ENCODE measurements at places on chromosomes 2 and 18.

- DNase-seq, result no peak
Observed at GRCh38 chr18:11906926-11907874, 917 bp downstream of the MPPE1 start.

- DNase-seq, result no peak
Observed at GRCh38 chr2:81872006-81872405, 1567.5 kb upstream of the LRRTM1 start.

- DNase-seq, result no peak
Observed at GRCh38 chr2:3229221-3229620, 148.4 kb downstream of the EIPR1 start.

GRCh38 chr18:47745227-47745626, 185.2 kb downstream of the SMAD2 start:
- DNase-seq, result no peak

DNA sequence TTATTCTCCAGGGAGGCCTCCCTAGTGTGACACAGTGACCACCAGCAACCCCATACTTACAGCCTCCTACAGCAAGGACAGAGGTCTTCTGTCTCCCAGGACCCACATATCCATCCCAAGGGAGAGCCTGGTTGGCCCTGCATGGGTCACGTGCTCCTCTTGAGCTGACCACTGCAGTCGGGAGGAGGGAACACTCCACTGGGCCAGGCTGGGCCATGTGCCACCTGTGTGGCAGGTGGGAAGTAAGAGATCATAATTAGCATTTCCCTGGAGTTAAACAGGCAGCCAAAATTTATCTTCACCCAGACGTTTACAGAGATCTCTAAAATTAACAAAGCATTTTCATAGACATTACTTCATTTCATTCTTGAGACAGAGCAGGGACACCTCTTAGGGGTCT, 33.4 kb upstream of the MLPH start:
- no peak for DNase-seq

DNA sequence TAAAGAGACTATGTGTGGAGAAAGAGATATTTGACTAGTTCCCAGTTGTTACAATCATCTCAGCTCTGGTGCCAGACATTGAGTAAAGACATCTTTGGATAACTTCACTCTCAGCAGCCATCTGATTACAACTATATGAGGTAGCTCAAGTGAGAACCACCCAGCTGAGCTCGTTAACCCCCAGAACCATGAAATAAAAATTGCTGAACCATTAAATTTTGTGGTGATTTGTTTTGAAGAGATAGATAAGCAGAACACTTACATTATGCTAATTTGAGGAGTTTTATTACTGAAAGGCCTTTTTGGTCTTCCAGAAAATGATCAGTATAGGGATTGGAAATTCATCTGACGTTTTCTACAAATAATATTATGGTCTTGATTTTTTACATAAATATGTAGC, 101.1 kb downstream of the PMS1 start:
- no peak for DNase-seq

DNA sequence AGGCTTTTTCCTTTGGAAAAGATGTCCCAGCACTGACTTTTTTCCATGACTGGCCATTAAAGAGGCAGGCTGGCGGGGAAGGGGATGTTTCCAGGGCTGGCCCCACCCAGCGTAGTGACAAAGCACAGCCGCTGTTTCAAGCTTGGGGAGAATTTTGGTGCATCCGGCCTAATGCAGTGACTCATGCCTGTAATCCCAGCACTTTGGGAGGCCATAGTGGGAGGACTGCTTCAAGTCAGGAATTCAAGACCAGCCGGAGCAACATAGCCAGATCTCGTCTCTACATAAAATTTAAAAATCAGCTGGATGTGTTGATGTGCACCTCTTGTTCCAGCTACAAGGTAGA, 78.0 kb upstream of the SH3BP4 start:
- DNase-seq, result peak; percentile 85

DNA sequence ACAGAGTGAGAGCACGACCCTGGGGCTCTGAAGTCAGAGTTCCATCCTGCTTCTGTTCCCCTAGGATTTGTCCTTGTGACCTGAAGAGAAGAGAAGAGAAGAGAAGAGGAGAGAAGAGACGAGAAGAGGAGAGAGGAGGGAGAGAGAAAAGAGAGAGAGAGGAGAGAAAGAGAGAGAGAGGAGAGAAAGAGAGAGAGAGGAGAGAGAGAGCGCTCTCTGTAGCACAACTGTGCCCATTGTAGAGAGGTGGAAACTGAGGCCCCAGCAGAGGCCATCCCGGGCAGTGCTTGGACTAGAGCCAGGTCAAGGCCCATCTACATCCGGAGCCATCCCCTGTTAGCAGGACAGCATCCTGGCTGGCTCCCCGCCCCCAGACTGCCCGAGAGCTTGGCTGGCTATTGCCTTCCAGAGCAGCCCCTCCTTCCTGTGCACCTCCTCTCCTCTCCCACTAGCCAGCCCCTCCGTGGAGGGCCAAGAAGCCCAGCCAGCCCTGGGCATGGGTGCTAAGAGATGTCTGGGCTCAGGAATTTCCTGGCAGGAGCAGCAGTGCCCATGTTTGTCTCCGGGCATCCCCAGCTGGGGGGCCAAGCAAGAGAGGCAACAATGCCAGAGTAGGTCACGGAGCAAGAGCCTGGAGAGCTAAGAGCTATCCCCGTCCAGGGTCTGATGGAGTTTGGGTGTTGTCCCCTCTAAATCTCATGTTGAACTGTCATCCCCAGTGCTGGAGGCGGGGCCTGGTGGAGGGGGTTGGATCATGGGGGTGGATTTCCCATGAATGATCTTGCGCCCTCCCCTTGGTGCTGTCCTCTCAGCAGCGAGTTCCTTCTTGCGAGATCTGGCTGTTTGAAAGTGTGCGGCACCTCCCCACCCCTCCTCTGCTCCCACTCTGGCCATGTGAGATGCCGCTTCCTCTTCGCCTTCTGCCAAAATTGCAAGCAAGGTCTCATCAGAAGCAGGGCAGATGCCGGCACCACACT, 18.2 kb upstream of the GPR55 start:
- DNase-seq, result no peak

GRCh38 chr2:230668184-230668938, 44.3 kb upstream of the CAB39 start:
- DNase-seq, result peak; percentile 15

GRCh38 chr18:73283788-73284187, 416.0 kb upstream of the NETO1 start:
- DNase-seq, result peak; percentile 88

DNA sequence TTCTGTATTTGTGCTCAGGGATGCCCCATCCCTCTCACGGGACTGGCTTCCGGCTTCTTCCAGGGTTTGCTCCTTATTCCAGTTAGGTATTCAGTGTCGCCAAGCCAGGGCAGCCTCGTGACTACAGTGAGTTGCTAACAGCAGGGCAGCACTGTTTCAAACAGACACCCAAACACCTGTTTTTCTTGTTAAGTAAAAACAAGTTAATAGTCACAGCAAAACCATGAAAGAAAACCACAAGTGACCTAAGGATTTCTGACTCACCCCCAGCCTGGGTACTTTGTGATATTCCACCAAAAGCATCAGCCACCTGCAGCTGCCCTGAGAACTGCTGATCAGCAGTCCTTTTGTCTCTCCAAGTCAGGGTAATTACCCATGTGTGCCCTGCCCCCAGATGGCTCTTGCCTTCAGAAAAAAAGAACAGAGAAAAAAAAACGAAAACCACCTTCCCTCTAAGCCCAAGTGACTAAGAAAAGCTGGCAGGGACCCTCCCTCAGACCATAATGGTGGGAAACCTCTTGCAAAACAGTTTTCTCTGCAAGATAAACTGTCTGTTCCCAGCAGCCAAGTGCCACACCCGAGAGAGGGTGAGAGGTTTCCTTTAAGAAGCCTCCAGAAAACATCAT, 178.2 kb downstream of the ANAPC1 start:
- peak; percentile 83 for DNase-seq

GRCh38 chr2:225937625-225938187, 538.2 kb downstream of the NYAP2 start:
- peak; percentile 18 for DNase-seq

DNA sequence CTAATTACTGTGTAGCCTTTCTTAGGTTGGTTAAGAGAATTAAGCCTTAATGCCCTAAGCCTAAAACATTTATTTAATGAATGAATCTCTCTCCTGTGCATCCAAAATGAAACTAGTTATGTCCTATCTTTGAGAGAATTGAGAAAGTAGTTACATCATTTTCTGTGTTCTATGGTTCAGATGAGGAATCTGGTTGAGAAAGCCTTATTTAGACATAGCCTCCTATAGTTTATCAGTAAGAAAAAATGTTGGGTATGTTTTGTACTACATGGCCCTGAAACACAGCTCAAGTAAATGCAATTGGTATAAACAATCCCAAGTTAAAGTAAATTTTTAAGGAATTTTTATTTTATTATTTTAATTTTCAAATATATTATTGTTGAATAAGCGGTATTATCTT, 25.9 kb upstream of the RAMP1 start:
- DNase-seq, result peak; percentile 51

DNA sequence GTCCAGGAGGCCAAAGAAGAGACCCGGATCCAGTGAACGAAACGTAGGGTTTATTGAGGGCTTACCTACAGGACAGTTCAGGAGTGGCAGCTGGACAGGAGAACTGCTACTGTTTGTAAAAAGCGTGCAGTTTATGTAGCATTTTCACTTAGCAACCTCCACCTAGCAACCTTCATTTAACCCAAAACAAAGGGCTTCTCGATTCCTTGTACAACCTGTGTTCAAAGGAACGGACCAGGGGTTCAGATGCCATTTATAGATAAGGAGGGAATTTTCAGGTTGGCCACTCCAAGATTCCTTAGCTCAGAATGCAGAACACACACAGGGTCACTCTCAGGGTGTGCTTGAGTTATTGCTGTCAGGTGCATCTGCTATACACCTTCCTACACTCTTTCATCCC, 65.1 kb upstream of the YWHAQ start:
- DNase-seq, result no peak

DNA sequence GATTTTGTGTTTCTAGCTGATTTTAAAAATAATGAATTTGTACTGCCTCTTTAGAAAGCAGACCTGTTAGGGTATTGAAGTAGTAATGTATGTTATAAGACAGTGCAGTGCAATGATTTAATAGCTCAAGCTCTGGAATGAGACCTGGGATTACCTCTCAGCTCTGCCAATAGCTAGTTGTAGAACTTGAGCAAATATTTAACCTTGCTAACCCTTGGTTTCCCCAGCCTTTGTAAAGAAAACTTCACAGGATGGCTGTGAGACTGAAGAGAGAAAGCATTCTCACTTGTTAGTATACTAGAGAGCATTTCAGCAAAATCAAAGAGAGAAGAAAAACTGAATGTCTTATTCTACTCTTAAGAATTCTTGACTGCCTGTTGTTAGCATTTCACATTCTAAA, 293.9 kb downstream of the KIAA1328 start:
- no peak for DNase-seq

DNA sequence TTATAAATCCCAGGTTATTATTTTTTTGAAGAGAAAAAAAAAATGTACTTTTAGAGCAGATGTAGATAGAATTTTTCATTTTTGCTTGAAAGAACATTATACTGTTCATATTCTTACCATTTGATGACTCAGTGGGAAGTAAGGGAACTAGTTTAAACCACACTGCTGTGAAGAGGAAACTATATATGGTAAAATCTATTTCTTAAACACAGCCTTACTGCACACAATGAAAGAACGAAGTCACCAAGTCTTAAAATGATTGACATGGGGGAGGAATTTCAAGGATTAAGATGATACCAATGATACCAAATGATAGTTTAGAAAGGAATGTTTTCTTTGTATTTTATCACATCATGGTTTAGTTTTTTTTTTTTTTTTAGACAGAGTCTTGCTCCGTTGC, 5.0 kb downstream of the ACTR2 start:
- DNase-seq, result peak; percentile 30

- DNase-seq, result no peak
Observed at GRCh38 chr18:46334868-46335281, 230.7 kb downstream of the HAUS1 start.

DNA sequence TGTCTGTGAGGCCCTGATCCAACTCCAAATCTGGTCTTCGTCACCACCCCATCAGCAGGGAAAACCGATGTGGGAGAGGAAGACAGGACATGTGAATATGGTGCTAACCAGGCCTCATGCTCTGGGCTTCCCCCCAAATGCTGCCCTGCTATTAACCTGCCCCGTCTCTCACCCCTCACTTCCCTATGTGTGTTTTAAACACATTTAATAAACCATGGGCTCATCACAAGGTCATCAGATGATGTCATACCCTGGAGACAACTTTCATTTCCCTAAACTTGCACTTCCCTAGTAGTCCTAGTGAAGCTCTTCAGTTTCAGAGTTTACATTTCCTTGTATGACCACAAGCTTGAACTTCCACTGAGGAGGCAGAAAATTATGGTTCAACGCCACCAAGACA, 49.9 kb downstream of the CD8B2 start:
- no peak for DNase-seq

DNA sequence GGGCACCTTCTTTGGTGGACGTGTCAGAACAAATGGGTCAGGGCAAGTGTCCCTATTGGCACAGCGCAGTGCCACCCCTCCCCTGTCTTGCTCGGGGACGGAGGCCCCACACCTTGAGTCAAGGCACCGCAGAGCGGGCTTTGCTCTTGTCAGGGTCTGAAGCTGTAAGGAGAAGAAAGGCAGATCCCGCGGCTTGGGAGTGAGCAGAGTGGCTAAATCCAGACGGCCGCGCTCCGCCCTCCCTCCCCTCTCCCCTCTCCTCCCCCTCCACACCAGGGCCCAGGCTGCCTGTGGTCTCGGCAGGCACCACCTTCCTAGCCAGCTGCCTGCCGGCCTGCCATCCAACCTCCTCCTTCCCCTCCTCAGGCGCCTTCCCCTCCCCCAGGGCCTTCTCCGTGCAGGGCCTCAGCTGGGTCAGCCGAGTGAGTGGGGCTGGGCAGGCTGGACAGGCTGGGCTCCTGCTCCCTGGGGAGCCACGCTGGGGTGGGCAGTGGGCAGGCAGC, 25.8 kb downstream of the SPEG start:
- peak; percentile 89 for DNase-seq
